ENCODE measurements at places on chromosomes 11 and 22.

GRCh38 chr11:26865703-26866102 lies 128.2 kb upstream of the FIBIN start:
- no peak for DNase-seq

DNA sequence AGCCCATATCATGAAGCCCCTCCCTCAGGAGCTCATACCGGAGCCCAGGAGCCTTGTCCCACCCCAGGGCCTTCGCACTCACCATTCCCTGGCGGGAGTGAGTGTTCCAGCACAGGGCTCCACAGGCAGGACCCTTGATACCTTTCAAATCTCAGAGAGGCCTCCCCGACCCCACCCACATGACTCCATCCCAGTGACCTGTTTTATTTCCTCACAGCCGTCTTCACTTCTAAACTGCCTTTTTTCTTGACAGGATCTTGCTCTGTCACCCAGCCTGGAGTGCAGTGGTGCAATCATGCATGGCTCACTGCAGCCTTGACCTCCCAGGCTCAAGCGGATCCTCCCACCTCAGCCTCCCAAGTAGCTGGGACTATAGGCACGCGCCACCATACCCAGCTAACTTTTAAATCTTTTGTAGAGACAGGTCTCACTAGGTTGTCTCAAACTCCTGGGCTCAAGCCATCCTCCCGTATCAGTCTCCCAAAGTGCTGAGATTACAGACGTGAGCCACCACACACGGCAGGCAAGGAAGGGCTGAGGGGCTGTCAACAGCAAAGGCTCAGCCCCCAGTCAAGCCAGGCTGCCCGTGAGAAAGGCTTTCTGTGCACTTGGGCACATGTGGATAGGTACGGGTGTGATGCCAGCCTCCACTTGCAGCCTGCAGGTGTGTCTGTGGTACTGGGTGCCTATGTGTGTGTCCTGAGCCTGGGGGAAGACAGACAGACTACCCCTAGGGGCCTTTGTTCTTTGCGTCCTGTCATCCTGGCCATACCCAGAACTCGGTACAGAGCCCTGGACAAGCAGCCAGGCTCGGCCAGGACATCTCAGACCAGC lies 9.3 kb downstream of the RPL3 start:
- DNase-seq: peak; percentile 70

- DNase-seq: no peak
Observed at GRCh38 chr11:4863876-4864275, 14.9 kb upstream of the OR51S1 start.

- peak; percentile 82 for DNase-seq
Observed at GRCh38 chr11:58900479-58901420, 38.5 kb upstream of the GLYATL1 start.

GRCh38 chr11:73338279-73338678 lies 30.2 kb downstream of the ARHGEF17 start:
- no peak for DNase-seq

- peak; percentile 16 for DNase-seq
Observed at GRCh38 chr11:95788921-95789505, 569 bp downstream of the FAM76B start.

- no peak for DNase-seq
Observed at GRCh38 chr22:36881504-36882245, 20.9 kb downstream of the NCF4 start.

DNA sequence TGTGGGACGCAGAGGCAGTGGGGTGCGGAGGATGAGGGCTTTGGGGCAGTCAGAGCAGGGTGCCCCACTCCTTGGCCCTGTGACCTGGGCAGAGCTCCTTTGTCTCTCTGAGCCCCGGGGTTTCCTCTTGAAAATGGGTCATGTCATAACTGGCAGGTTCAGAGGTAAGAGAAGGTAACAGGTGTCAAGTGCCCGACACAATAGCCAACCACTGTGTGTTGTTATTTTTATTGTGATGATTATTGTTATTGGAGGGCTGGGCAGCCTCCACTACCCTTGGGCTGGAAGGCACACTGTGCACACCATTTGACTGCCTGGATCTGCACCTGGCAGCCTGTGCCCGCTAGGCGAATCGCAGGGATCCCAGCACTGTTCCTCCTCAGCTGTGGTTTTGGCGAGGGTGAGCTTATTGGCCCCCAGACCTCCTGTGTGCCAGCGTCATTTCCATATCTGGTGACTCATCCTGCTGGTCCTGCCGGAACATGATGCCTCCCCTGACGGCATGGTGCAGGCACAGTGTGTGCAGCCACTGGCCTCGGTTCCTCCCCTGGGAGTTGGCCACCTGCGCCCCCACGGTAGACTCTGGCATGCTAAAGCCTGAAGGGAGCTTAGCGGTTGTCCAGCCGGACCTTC lies 15.4 kb upstream of the SOX10 start:
- DNase-seq: peak; percentile 57

DNA sequence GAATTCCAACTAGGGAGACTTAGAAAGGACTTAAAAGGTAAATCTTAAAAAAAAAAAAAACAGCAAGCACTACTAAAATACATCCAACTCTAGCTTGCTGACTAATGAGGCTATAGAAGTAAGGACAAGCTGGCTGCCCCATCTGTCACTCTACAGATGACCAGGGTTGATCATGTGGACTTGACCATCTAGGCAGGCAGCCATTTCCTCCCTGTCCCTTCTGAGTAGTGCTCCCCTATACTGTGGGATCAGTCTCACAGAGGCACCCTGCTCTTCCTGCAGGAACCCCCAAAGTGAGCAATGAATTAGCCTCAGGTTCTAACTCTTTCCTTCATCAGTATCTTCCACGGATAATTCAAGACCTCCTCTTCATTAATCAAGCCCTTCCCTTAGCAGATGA lies 12.3 kb downstream of the SLC1A2 start:
- no peak for DNase-seq

DNA sequence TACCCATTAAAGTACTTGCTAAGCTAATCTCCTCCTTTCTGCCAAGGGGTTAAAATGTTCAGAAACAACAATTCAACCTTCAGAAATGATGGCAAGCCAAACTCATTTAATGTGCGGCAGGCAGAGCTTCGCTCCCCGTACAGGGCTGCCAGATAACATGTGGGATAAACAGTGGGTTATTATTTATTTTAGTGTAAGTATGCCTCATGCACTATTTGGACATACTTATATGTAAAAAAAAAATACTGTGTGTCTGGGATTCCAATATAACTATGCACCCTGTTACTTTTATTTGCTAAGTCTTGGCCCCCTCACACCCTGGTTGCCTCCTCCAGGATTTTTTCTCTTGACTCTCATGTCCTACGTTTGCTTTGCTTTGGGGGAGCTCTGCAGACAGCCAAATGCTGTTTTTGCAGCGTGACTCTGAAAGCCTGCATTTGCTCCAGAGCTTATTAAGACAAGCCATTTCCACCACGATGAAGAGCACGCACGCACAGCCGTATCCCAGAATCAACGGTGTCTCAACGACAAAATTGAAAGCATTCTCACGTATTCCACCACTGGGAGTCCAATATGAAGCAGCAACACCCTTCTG lies 86.5 kb upstream of the SHANK2 start:
- no peak for DNase-seq

DNA sequence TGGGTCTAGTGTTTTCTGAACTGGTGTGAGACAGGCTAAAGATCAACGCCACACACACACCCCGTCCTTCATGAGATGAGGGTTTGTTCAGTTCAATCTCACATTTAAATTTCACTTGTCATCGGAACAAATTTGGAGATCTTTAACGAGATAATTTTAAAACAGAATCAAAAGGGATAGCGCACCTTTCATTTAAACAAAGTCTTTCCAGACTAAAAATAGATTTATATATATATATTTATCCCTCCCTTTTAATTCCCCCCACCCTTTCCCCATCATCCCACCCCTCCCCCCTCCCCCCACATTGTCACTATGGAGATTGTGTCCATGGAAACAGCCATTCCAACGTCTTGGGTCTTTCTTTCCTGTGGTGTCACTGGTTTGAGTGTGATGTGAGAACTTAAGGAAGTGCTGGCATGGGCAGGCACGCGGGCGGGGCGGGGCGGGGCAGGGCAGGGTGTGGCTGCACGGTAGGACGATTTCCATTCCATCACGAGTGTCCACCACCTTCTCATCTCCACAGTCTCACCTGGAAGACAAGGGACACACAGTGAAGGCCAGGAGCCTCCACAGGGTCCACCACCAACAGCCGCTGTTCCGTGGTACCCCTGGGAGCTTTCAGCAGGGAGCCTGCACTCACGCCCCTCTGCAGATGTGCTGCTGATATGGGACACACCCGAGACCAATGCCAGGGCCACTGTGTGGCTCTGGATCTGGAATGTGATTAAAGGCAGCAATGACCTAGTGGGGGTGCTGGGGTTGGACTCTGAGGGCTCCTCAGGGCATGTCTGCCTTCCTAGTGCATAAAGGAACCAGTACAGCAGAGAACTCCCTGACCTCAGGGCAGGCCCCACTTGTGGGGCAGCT lies 30.5 kb upstream of the CYP2D6 start:
- DNase-seq: no peak

- no peak for DNase-seq
Observed at GRCh38 chr11:68503792-68504191, 43.2 kb downstream of the PPP6R3 start.

GRCh38 chr11:63687845-63688244 lies 6.5 kb downstream of the RTN3 start:
- no peak for DNase-seq

GRCh38 chr11:105524286-105524685 lies 85.6 kb upstream of the GRIA4 start:
- DNase-seq: no peak

DNA sequence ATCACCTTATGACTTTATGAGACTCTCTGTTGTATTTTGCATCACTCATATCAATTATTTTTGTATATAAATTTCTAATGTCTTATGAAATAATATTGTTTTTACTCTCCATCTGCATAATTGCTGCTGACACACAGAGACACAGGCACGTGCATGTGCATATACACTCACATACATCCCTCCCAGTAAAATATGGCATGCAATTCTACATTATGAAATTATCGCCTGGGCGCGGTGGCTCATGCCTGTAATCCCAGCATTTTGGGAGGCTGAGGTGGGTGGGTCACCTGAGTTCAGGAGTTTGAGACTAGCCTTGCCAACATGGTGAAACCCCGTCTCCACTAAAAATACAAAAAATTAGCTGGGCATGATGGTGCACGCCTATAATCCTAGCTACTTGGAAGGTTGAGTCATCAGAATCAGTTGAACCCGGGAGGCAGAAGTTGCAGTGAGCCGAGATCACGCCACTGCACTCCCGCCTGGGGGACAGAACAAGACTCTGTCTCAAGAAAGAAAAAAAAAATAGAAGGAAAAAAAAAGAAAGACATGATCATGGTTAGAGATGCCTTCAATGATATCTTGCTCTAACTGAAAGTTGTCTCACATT lies 96.7 kb upstream of the LUZP2 start:
- DNase-seq: no peak

- no peak for DNase-seq
Observed at GRCh38 chr22:45102896-45103420, 60.8 kb upstream of the NUP50 start.

- no peak for DNase-seq
Observed at GRCh38 chr11:128956401-128957201, 13.9 kb upstream of the TP53AIP1 start.

- no peak for DNase-seq
Observed at GRCh38 chr22:22909605-22910271, 22.1 kb downstream of the IGLL5 start.

GRCh38 chr11:104870910-104871309 lies 27.4 kb downstream of the CASP12 start:
- no peak for DNase-seq

GRCh38 chr22:38465673-38466490 lies 2.0 kb upstream of the KDELR3 start:
- no peak for DNase-seq
